ENCODE measurements at places on chromosomes 5 and 9.

- no peak for DNase-seq
These were observed 9.6 kb upstream of the LHX2 start for GRCh38 chr9:124001866-124002525.

- DNase-seq, result peak; percentile 3
These were observed 96.5 kb upstream of the CAST start for GRCh38 chr5:96565582-96566265.

DNA sequence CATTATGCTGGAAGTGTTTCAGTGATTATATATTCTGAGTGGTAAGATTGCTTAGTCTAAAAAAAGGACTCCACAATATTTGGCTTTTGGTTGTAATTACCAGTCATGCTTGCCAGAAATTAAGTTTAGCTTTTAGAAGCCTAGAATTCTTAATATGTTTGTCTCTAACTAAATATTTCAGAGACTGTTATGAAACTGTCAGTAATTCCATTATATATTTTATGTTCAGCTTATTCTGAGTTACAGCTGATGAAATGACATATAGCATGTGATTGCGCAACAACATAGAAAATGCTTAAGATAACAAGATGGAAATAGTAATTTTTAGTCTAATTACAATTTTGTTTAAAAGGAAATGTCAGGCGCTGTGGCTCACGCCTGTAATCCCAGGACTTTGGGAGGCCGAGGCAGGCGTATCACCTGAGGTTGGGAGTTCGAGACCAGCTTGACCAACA, 44.2 kb downstream of the KIAA1958 start:
- DNase-seq, result no peak

GRCh38 chr9:93361995-93362394, 89.5 kb upstream of the FAM120A start:
- no peak for DNase-seq

DNA sequence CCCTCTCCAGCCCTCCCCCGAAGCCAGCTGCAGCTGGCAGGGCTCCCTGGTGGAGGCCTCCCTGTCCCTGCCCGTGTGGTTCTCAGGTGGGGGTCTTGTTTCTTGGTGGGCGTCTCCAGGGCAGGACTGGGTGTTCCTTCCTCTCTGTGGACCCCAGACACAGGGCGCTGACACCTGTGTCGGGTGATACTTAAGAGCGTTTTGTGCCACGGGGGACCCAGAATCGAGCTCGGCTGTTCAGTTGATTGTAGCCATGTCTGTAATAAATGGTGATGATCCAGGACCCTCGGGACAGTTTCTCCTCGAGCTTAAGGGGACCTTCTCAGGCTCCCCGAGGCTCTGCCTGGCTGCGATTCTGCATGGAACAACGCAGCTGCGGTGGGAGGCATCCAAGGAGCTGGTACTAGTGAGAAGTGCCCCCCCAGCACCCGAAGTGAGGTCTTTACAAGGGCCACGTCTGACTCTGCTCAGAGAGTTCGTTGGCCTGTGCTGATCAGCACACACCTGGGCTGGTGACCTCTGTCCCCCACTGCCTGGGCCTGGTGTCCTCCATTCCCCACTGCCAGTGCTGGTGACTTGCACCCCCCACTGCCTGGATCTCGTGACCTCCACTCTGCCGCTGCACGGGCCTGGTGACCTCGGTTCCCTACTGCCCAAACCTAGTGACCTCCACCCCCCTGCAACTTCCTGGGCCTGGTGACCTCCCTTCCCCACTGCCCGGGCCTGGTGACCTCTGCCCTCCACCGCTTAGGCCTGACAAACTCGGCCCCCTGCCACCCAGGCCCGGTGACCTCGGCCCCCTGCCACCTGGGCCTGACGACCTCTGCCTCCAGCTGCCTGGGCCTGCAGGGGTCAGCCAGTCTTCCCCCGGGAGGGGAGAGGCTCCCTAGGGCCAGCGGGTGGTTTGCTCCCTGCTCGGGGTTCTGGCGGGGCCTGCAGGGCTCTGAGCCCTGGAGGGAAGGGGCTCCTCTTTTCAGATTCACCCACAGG, 36.0 kb downstream of the NDUFS6 start:
- DNase-seq, result no peak

- no peak for DNase-seq
These were observed 30.3 kb downstream of the TPPP start for GRCh38 chr5:662751-663435.

DNA sequence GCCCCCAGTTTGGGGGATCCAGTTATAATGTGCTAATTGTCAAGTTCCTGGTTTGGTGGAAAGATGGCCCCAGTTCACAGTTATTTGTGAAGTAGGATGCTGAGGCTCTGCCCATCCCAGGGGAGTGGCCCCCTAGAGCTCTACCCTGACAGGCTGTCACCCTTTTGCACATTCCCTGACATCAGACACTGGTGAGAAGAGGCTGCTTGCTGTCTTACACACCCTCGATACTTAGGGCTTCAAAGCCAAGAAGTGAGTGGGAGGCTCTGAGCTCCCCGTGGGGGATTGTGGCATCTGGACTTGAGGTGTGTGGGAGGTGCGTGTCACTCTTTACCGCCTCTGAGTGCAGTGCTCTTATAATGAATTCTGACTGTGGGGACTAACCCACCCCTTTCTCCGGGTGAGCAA, 168.5 kb downstream of the DOCK2 start:
- peak; percentile 6 for DNase-seq

- DNase-seq, result no peak
These were observed 267.5 kb upstream of the GRIA1 start for GRCh38 chr5:153222936-153223335.

GRCh38 chr9:120920806-120921178, 5.8 kb downstream of the TRAF1 start:
- no peak for DNase-seq

DNA sequence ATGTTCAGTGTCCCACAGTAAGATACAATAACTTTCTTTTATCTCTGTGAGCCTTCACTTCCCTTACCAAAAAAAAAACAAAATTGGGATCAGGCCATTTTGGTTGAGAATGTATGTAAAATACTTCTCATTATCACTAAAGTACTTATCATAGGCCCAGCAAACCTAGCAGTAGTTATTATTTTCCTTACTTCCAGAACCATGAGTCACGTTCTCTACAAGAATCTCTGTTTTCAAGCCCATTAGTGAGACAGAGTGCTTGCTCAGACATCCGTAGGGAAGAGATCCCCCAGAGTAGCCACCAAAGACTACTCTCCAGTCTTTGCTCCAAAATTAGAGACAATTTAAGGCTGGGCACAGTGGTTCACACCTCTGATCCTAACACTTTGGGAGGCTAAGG, 103.9 kb upstream of the NR5A1 start:
- DNase-seq, result no peak

GRCh38 chr5:73435759-73436534, 12.6 kb downstream of the FOXD1 start:
- no peak for DNase-seq

DNA sequence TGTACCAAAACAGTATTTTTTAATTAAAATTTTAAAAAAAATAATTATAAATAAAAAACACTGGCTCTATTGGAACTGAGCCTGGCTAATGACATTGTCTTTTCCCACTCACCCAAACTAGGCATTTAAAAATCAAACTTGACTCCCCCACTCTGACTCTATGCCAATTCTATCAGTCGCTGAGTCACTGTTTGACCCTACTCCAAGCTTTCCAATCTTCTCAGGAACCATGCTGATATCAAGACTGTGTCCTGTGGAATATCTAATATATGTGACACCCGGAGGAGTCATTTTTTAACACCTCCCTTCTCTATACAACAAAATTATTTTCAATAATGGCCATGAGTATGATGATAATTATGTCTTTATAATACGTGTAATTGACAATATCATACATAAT, 171.6 kb upstream of the RASEF start:
- no peak for DNase-seq

GRCh38 chr9:73344060-73344459, 192.4 kb downstream of the ANXA1 start:
- no peak for DNase-seq

GRCh38 chr5:127013407-127013806, 17.0 kb downstream of the MARCHF3 start:
- DNase-seq, result no peak

DNA sequence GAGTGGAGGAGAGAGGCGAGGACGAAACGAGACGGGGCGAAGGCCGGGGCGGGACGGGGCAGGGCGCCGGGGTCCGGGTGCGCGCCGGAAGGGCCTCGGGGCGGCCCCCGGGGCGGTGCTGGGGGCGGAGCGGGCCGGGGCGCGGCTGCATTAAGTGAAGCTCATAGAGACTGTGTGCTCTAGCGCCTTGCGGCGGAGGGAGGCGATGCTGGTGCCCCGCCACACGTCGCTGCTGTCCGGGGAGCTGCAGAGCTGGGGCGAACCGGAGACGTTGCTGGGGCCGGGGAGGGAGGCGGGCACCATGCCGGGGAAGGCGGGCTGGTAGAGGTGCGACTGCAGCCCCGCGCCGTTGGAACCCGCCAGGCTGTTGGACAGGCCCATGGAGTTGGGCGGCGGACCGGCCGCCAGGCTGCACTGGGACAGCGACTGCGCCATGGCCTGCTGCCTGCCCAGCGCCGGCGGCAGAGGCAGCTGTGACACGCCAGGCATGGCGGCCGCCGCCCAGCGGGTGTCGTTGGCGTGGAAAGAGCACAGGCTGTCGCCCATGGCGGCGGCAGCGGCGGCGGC, 8.3 kb downstream of the OTP start:
- DNase-seq, result peak; percentile 29

DNA sequence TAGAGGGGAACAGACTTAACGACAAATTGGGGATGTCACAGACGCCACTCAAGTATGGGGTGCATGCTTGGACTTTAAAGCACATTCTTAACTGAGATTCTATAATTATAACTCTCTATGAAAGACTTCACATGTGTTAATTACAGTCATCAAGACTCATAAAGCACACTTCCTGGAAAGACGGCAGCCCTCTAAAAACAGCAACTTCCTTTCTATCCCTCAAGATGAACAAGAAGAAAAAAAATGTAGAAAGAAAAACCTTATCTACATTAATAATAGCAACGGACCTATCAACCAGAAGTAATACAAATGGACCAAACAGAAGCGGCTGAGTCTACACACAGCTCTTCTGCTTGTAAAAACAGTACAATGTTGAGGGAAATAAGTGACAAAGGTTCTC, 21.2 kb downstream of the GNAQ start:
- DNase-seq, result no peak

- DNase-seq, result no peak
These were observed 366.9 kb upstream of the ZNF608 start for GRCh38 chr5:125113328-125113727.

Data from CD4-positive, alpha-beta T cell treated with Interleukin-12 subunit alpha and Interleukin-12 subunit beta, for 1 hour (primary cell).